ENCODE measurements at places on chromosomes 6 and 20.

GRCh38 chr6:167452338-167453081 lies 127.6 kb downstream of the TTLL2 start:
- DNase-seq: no peak

GRCh38 chr6:44926556-44926955 lies 401.6 kb upstream of the RUNX2 start:
- DNase-seq: no peak

DNA sequence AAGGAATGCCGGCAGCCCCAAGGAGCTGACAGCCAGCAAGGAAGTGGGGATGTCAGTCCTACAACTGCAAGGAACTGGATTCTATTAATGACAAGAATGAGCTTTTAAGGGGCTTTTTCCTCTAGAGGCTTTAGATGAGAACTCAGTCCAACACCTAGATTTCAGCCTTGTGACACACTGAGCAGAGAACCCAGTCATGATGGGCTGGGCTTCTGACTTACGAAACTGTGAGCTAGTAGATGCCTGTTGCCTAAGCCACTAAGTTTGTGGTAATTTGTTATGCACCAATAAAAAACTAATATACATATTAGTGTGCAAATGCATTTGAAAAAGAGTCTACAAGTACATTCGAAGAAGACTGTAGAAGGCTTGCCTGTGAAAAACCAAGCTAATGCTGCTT lies 263.3 kb downstream of the SOX4 start:
- DNase-seq: no peak

DNA sequence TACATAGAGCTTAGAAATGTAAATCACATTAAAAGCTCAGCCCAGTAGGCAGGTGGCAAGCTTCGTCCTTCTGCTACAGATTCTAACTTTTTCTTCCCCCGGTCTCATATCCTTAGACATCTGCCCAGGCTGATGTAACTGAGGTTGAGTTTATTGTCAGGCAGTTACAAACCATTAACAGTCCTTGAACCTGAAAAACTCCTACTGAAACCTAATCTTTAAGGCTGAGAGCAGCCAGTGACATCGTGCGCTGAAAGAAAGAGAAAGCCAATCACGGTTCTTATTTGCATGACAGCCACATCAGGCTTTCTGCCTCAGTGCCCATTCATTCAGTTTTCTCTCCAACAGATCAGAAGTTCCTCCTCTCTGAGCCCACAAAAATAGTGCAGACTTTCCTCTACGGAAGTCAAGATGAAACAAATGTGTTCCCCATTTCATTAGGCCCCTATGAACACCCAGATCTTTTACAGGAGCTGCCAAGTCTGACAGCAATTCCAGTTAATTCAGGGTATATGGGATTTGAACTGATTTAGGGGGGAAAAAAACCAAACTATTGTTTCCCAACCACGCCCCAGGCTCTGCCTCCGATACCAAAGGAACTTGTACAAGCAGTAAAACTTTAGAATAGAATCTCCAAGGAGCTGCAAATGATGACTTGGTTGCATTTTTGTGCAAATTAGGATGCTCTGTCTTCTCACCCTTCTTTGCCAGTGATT lies at the start of gene NHSL1:
NHSL1 (minus strand) TSS at position 192 of the 716 bp plus-strand sequence. CDS start 204 bp downstream, outside the sequence.
- no peak for DNase-seq
